ENCODE measurements at places on chromosomes 11 and 22. TPM values are rescaled to one million over a fixed set of nuclear protein-coding genes. Genes with fewer than 3 reads are reported as not detected.

Gene RIMBP3C
- polyA plus RNA-seq: 0.20 TPM

Gene CCDC81
- 0.20 TPM for polyA plus RNA-seq

Gene OR8G1
- not detected for polyA plus RNA-seq

Gene RPS6KB2
- 58.6 TPM for polyA plus RNA-seq

Gene OR51B5
- 0.06 TPM for polyA plus RNA-seq

Gene OTOG
- polyA plus RNA-seq: 0.41 TPM

Gene FADD
- polyA plus RNA-seq: 29.0 TPM

Gene XRRA1
- 2.1 TPM for polyA plus RNA-seq

Gene KCNQ1
- 2.4 TPM for polyA plus RNA-seq

Gene PRR33
- polyA plus RNA-seq: 0.02 TPM

Gene PATE4
- not detected for polyA plus RNA-seq

Gene OR52E8
- polyA plus RNA-seq: not detected

Gene SCGB1C1
- polyA plus RNA-seq: not detected

Gene IGF2
- polyA plus RNA-seq: 0.74 TPM

Gene NXPE4
- not detected for polyA plus RNA-seq

Gene OR52A1
- polyA plus RNA-seq: 5.9 TPM

Gene CRYBA4
- polyA plus RNA-seq: 3.1 TPM

Gene CRYBB3
- polyA plus RNA-seq: 0.44 TPM

Gene PDE3B
- polyA plus RNA-seq: 2.5 TPM

Gene PGR
- polyA plus RNA-seq: 0.03 TPM

Gene IGLL1
- not detected for polyA plus RNA-seq

Gene MRGPRF
- polyA plus RNA-seq: 12.2 TPM

Gene MRGPRE
- not detected for polyA plus RNA-seq

Gene OR52E5
- polyA plus RNA-seq: not detected

Gene FOSL1
- 11.6 TPM for polyA plus RNA-seq

Gene RNF141
- 8.5 TPM for polyA plus RNA-seq

Gene ABTB2
- polyA plus RNA-seq: 10.7 TPM

Gene C22orf42
- 0.25 TPM for polyA plus RNA-seq

Gene GGTLC2
- polyA plus RNA-seq: 0.14 TPM

Gene MUC2
- polyA plus RNA-seq: not detected

Gene PATE3
- polyA plus RNA-seq: not detected

Gene TREH
- 0.03 TPM for polyA plus RNA-seq

Gene KCNJ11
- polyA plus RNA-seq: 3.8 TPM

Gene RAB38
- polyA plus RNA-seq: 15.4 TPM

Gene FGF4
- polyA plus RNA-seq: 0.57 TPM

Gene SCGB2A2
- polyA plus RNA-seq: not detected

Gene LUZP2
- 0.79 TPM for polyA plus RNA-seq

Gene APOA5
- 0.09 TPM for polyA plus RNA-seq

Gene P2RY2
- 1.5 TPM for polyA plus RNA-seq

Measured in H1 (cell line).